ENCODE measurements at places on chromosomes 7 and 10.

- no peak for DNase-seq
- H3K27me3 ChIP-seq, result no peaks in the 10 kb centered on the region
- H3K4me1 ChIP-seq, result no peaks in the 10 kb centered on the region
- H3K36me3 ChIP-seq, result no peaks in the 10 kb centered on the region
- no peak overlapping the region for H3K27ac ChIP-seq
- H3K4me3 ChIP-seq, result no peak overlapping the region
These were observed 642.2 kb downstream of the SH2D4B start for GRCh38 chr10:81179805-81180452.

- peaks cover 11% of the 10 kb centered on the region for H3K4me1 ChIP-seq
- H3K27me3 ChIP-seq, result peaks cover 8% of the 10 kb centered on the region
- H3K4me3 ChIP-seq, result peak overlapping the region; percentile 22
These were observed 94.9 kb upstream of the EEPD1 start for GRCh38 chr7:36058020-36058592.

DNA sequence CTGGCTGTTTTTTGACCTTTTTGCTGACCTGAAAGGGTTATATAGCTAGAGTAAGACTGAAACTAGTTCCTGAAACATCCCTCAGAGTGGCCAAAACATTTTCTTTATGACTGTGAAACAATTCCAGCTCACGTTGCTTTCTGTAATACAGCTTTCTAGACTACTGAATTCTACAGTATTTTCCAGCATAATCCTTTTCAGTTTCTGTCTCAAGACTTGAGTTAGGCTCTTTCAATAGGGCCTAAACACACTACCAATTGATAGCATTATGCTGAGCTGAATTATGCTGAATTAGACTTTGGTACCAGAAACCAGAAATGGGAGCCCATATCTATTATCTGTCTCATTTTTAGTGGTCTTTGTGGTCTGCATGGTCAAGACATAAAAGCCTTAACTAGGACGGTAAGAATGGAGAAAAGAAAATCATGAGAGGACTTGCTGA is 72.6 kb downstream of the EPDR1 start:
- no peaks in the 10 kb centered on the region for H3K36me3 ChIP-seq
- H3K4me3 ChIP-seq, result no peak overlapping the region
- DNase-seq, result no peak

DNA sequence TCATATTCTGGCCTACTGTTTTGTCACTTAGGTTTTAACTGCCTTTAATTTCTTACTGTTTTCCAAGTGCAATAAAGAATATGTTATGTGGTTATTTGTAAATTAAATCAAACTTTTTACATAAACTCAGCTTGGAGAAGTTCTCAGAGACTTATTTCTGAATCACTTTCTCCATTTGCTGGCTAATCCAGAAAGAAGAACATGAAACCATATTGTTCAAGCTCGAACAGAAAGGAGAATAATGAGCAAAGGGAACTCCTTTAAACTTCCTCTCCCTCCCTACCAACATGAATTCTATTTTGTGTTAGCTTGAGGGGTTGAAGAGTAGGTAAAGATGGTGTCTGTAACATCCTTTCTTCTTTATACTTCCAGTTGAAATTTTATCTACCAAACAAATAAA is 52.3 kb downstream of the SHTN1 start:
- H3K27ac ChIP-seq, result no peak overlapping the region
- no peaks in the 10 kb centered on the region for H3K27me3 ChIP-seq

DNA sequence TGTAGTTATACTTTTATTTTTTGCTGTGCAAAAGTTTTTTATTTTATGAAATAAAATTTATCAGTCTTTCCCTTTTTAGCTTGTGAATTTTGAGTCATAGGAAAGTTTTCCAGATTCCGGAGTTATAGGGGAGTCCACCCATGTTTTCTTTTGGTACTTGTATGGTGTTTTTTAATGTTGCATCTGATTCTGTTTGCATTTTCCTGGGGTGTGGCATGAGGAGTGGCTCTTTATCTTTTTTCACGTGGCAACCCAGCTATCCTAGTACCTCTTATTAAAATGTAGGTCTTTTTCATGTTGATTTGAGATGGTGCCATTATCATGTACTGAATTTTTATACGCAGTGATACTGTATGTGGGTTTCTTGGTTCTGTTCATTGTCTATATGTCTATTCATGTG is 19.7 kb downstream of the EXOC6 start:
- peaks cover 4% of the 10 kb centered on the region for H3K4me1 ChIP-seq
- no peaks in the 10 kb centered on the region for H3K36me3 ChIP-seq
- no peaks in the 10 kb centered on the region for H3K27me3 ChIP-seq
- H3K27ac ChIP-seq, result no peak overlapping the region
- no peak overlapping the region for H3K4me3 ChIP-seq
- DNase-seq, result no peak

DNA sequence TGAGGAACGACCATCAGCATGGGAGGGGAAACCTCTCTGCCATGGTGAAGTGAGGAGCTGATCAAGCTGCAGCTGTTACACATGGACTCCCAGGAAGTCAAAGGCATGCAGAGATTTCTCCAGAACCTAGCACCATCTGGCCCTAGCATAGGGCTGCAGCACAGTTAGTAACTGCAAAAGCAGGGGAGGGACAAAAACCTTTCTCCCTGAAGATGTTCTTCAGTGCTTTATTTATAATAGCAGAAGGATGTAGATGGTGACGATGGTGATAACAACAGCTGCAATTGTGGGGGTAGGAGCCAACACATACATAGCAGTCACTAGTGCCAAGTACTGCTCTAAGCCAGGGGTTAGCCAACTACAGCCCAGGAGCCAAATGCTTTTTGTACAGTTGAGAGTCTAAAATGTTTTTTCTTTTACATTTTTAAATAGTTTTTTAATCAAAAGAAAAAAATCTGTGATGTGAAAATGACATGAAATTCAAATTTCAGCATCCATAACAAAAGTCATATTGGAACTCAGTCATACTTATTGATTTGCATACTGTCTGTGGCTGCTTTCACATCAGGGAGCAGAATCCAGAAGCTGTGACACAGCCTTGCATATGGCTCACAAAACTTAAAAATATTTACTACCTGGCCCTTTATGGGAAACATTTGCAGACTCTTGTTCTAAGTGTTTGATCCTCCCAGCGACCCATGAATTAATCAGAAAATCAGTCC is 299.5 kb downstream of the ELMO1 start:
- H3K27me3 ChIP-seq, result no peaks in the 10 kb centered on the region
- no peak overlapping the region for H3K4me3 ChIP-seq
- no peaks in the 10 kb centered on the region for H3K4me1 ChIP-seq
- DNase-seq, result no peak

GRCh38 chr10:89904755-89905154 is 203.4 kb downstream of the KIF20B start:
- H3K27ac ChIP-seq, result no peak overlapping the region
- peaks cover 4% of the 10 kb centered on the region for H3K36me3 ChIP-seq
- peaks cover 5% of the 10 kb centered on the region for H3K27me3 ChIP-seq
- DNase-seq, result no peak
- peaks cover 35% of the 10 kb centered on the region for H3K4me1 ChIP-seq
- H3K4me3 ChIP-seq, result no peak overlapping the region

DNA sequence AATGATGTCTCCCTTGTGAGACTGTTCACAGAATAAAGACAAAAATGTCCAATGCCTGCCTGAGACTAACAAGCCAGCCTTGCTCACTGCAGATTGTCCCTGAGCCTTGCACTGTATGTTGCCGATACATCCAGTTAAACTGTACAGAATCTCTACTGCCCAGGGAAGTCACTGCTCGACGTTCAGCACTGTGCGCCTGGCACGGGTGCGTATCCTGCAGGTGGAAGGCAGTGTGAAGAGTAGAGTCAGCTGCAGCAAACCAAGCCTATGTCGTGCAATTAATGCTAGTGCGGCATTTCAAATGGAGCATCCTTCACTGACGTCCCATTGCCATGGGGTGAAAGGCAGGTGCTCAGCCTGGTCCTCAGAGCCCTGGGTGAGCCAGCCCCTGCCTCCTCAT is 132.9 kb downstream of the TNS3 start:
- H3K27ac ChIP-seq, result no peak overlapping the region
- DNase-seq, result no peak
- no peaks in the 10 kb centered on the region for H3K36me3 ChIP-seq
- H3K4me1 ChIP-seq, result peaks cover 21% of the 10 kb centered on the region

- H3K27ac ChIP-seq, result no peak overlapping the region
- H3K4me1 ChIP-seq, result peaks cover 17% of the 10 kb centered on the region
- H3K27me3 ChIP-seq, result peaks cover 65% of the 10 kb centered on the region
- H3K4me3 ChIP-seq, result no peak overlapping the region
- DNase-seq, result no peak
These were observed 307.8 kb downstream of the PRPF18 start for GRCh38 chr10:13894412-13895093.

GRCh38 chr7:151243408-151244195 is 4.9 kb downstream of the SMARCD3 start:
- H3K27ac ChIP-seq, result peak overlapping the region; percentile 89
- peak overlapping the region; percentile 83 for H3K4me3 ChIP-seq
- H3K4me1 ChIP-seq, result peaks cover 40% of the 10 kb centered on the region
- DNase-seq, result no peak

- H3K4me1 ChIP-seq, result peaks cover 19% of the 10 kb centered on the region
- peak within 1 kb of the TSS; percentile 56 for H3K4me3 ChIP-seq
- peaks cover 32% of the 10 kb centered on the region for H3K27me3 ChIP-seq
- DNase-seq, result peak; percentile 6
- H3K36me3 ChIP-seq, result no peaks in the 10 kb centered on the region
These were observed at the start of gene CNNM1 for GRCh38 chr10:99329304-99329553. Gene CNNM1 (plus strand): TSS chr10:99329356. CDS start chr10:99329388, 32 bp downstream.

- DNase-seq, result no peak
- H3K27ac ChIP-seq, result no peak overlapping the region
- H3K4me1 ChIP-seq, result peaks cover 35% of the 10 kb centered on the region
- H3K4me3 ChIP-seq, result peak overlapping the region; percentile 83
- no peaks in the 10 kb centered on the region for H3K36me3 ChIP-seq
These were observed 2.5 kb downstream of the PRR15 start for GRCh38 chr7:29565982-29566746.

- peaks cover 33% of the 10 kb centered on the region for H3K27me3 ChIP-seq
- H3K27ac ChIP-seq, result no peak overlapping the region
- no peak for DNase-seq
- H3K4me3 ChIP-seq, result no peak overlapping the region
These were observed 16.2 kb upstream of the AGK start for GRCh38 chr7:141534757-141535737.

DNA sequence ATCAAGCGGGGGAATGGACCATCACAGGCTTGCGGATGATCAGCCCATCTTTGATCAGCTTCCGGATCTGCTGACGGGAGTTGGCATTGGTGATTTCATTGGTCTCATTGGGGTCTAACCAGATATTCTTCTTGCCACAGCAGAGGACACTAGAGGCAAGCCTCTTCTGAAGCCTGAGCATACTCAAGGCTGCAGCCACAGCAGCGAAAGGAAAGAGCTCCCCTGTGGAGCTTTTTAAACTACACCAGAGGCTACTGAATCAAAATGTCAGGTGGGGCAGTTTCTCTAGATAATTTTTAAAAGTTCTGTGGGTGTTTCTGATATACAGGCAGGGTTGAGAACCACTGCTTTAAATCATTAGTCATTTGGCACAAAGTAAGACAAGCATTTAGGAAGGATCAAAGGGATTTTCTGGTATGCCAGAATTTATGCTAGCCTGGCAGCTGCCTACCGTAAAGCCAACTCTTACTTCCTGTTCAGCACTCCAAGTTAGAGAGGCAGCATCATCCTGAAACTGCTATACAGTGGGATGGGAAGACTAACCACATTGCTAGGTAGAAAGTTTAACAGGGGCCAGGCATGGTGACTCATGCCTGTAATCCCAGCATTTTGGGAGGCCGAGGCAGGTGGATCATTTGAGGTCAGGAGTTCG is 7.0 kb downstream of the NAPEPLD start:
- H3K36me3 ChIP-seq, result peaks cover 10% of the 10 kb centered on the region
- H3K27me3 ChIP-seq, result no peaks in the 10 kb centered on the region
- H3K27ac ChIP-seq, result peak overlapping the region; percentile 59
- no peak for DNase-seq

DNA sequence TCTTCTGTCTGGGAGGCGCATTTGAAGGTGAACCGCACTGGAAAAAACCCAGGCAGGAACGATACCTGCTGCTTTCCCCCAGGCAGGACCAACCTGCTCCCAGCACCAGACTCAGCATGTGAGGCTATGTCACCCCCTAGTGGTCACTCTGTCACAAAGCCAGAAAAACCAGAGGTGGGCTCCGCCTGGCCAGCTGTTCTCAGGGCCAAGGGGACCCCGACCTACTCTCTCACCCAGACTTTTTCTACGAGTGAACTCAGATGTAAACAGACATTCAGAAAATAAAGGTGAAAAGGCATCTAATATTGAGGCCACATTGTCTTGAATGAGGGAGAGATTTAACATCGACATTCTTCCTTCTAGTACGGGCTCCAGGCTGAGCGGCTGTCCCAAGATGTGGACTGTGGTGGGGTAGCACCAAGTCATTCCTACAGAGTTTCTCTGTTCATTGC is 117.3 kb downstream of the PRKAG2 start:
- no peak overlapping the region for H3K4me3 ChIP-seq
- DNase-seq, result peak; percentile 36
- H3K36me3 ChIP-seq, result peaks cover 13% of the 10 kb centered on the region
- peaks cover 26% of the 10 kb centered on the region for H3K4me1 ChIP-seq
- no peaks in the 10 kb centered on the region for H3K27me3 ChIP-seq
